ENCODE measurements at places on chromosomes 13 and 19. TPM values are rescaled to one million over a fixed set of nuclear protein-coding genes. Genes with fewer than 3 reads are reported as not detected.
A peak's percentile ranks its signal among the peaks of the same experiment; 100 is the strongest.

GRCh38 chr13:111659219-111659775, 338.9 kb downstream of the TEX29 start:
- no peaks in the 10 kb centered on the region for H3K4me1 ChIP-seq
- H3K4me3 ChIP-seq = no peak overlapping the region
- H3K27ac ChIP-seq = no peak overlapping the region
- DNase-seq = no peak
- H3K36me3 ChIP-seq = no peaks in the 10 kb centered on the region

DNA sequence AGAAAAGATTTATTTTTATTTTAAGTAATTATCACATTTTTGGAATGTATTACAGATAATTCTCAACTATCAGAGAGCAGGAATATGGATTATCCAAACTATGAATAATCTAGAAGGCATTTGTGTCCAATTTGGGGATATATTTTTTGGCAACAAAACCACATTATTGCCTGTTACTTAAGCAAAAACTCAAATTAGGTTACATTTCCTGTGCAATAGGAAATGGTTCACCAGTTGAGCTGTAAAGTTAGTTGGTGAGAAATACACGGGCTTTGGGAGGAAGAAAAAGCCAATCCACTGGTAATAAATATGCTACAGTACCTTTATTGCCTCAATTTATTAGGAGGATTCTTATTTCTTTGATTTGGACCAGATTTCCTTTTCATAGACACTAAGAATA, 1075.2 kb downstream of the PCDH9 start:
- H3K4me1 ChIP-seq = no peaks in the 10 kb centered on the region
- H3K4me3 ChIP-seq = no peak overlapping the region
- H3K27ac ChIP-seq = no peak overlapping the region
- no peaks in the 10 kb centered on the region for H3K36me3 ChIP-seq
- DNase-seq = no peak
- H3K27me3 ChIP-seq = no peaks in the 10 kb centered on the region

The SLC25A42 gene
- 18.3 TPM for total RNA-seq

DNA sequence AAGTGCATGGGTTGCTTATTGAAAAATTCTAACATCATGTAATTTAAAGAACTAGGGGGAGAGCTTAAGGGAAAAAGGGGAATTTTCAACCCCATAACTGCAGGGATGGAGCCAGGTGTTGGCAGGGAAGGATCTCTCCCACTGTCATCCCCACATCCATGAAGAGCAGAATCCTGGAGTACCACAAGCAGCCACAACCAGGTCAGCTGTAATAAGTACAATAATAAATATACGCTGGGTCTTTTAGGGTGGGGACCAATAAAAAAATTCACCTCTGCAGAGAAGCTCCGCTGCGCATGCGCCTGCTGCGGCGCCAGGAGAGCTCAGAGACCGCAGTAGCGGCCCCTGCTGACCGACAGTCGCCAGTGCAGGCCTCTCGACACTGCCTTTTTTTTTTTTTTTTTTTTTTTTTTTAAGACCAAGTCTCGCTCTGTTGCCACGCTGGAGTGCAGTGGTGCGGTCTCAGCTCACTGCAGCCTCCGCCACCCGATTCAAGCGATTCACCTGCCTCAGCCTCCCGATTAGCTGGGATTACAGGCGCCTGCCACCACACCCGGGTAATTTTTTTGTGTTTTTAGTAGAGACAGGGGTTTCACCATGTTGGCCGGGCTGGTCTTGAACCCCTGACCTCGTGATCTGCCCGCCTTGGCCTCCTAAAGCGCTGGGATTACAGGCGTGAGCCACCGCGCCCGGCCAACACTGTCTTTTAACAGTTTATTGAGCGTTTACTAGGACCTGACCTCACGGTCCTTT, 2.5 kb upstream of the EEF2 start:
- peak overlapping the region; percentile 37 for H3K27ac ChIP-seq
- peaks cover 35% of the 10 kb centered on the region for H3K4me1 ChIP-seq
- H3K36me3 ChIP-seq = peaks cover 19% of the 10 kb centered on the region
- H3K4me3 ChIP-seq = peak overlapping the region; percentile 95
- peak; percentile 74 for DNase-seq
- no peaks in the 10 kb centered on the region for H3K27me3 ChIP-seq

DNA sequence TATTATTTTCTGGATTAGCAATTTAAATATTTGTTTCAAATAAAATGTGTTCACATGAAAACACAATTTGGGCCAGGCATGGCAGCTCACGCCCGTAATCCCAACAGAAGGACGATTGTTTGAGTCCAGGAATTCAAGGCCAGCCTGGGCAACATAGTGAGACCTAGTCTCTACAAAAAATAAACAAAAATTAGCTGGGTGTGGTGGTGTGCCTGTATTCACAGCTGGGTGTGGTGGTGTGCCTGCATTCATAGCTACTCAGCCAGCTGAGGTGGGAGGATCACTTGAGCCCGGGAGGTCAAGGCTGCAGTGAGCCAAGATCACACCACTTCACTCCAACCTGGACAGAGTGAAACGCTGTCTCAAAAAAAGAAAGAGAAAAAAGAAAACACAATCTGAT, 46.4 kb downstream of the KPNA3 start:
- peak; percentile 85 for DNase-seq
- H3K27me3 ChIP-seq = no peaks in the 10 kb centered on the region
- H3K4me3 ChIP-seq = no peak overlapping the region
- H3K27ac ChIP-seq = peak overlapping the region; percentile 62
- H3K36me3 ChIP-seq = no peaks in the 10 kb centered on the region

GRCh38 chr13:106382534-106382933, 152.9 kb downstream of the EFNB2 start:
- no peak overlapping the region for H3K27ac ChIP-seq
- no peak for DNase-seq
- H3K4me3 ChIP-seq = no peak overlapping the region
- H3K4me1 ChIP-seq = no peaks in the 10 kb centered on the region
- H3K27me3 ChIP-seq = no peaks in the 10 kb centered on the region

DNA sequence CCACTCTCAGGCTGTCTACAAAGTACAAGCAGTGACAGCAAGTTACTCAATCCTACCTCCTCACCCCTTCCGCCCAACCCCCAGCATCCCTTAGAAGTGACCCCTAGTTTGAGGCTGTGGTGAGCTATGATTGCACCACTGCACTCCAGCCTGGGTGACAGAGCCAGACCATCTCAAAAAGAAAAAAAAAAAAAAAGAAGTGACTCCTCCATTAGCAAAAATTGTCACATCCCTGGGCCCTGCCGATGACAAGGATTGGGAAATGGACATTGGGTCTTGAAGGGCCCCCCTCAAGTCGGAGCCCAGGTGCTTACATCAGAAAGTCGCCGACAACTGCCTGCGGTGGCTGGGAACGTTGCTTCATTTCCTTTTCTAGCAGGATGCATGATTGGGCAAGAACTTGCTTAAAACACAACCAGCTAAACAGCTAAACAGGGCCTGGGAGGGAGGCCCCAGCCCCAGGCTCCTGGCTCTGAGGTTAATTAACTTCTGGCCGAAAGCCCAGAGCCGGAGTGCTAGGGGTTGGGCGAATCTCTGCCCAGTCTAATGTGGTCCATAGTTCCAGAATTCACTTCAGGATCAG, 15.3 kb downstream of the RAB3D start:
- peak; percentile 86 for DNase-seq
- H3K36me3 ChIP-seq = no peaks in the 10 kb centered on the region
- H3K27me3 ChIP-seq = no peaks in the 10 kb centered on the region
- peak overlapping the region; percentile 47 for H3K4me3 ChIP-seq

The TRPM4 gene
- total RNA-seq = 1.9 TPM

The SMIM17 gene
- total RNA-seq = 0.53 TPM

The PDE4C gene
- 1.4 TPM for total RNA-seq

The GPR108 gene
- 24.1 TPM for total RNA-seq

DNA sequence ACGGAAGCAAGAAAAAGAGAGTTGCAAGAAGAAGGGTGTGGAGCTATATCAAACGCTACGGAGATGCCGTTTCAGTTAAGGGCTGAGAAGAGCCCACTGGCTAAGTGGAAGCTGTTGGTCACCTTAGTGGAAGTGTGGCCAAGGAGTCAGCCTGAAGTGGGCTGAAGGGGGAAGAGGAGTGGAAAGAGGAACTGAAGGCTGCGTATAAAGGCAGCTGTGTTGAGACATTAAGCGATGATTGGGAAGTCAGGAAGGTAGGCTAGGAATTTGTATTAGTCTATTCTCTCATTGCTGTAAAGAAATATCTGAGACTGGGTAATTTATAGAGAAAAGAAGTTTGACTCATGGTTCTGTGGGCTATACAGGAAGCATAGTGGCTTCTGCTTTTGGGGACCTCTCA, 14.1 kb upstream of the FRY start:
- H3K27me3 ChIP-seq = no peaks in the 10 kb centered on the region
- no peak for DNase-seq
- H3K27ac ChIP-seq = no peak overlapping the region
- H3K4me1 ChIP-seq = peaks cover 20% of the 10 kb centered on the region
- no peaks in the 10 kb centered on the region for H3K36me3 ChIP-seq
- H3K4me3 ChIP-seq = no peak overlapping the region

The CYTH2 gene
- 9.6 TPM for total RNA-seq

The JAK3 gene
- total RNA-seq = 2.8 TPM

DNA sequence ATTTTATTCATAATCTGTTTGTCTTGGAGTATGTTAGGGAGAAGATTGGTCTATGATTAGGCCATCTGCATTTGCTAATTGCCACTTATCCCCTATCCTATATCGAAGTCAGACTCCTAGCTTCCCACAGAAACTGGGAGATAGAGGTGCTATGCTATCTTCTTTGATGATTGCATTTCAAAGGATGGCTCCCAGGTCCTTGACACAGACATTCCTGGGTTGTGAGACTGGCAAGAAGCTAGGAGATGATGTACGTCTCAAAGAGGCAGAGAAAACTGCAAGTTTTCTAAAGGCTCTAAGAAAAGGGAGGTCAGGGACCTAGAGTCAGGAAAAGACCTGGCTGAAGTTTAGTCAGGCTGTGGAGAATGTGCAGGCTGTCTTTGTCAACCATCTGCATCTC, 1251.9 kb downstream of the PCDH17 start:
- H3K4me1 ChIP-seq = no peaks in the 10 kb centered on the region
- no peaks in the 10 kb centered on the region for H3K27me3 ChIP-seq
- no peak overlapping the region for H3K27ac ChIP-seq
- DNase-seq = no peak
- H3K36me3 ChIP-seq = no peaks in the 10 kb centered on the region

DNA sequence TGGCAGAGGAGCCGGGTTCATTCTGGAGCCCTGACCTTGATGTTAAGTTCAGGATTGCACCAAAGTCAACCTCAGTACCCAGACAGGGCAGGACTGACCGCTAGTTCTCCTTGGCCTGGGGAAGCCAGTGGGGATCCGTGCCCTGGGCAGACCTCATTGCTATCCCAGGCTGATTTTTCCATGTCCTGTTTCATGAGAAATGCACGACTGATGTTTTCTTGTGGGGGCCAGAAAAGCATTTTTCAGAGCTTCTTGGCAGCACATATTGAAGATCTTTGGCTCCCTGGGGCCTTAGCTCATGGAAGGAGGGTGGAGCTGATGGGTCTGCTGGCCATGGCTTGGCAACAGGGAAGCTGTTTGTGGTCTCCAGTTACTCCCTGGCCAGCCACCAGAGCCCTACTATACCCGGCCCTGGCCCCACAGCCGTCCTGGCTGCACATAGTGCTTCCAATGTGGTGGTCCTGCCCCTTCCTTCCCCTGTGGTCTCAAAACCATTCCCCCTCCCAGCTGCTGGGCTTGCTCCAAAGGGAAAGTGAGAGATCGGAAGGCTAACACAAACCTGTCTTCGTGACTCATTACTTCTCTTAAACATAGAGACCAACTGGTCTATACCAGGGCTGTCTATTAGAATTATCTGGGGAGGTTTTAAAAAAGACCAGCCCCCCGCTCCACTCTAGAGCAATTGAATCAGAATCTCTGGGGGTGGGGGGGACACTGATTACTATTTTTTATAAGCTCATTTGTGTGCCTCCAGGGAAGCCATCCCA, 11.2 kb downstream of the IL17D start:
- H3K27ac ChIP-seq = no peak overlapping the region
- no peak overlapping the region for H3K4me3 ChIP-seq
- DNase-seq = no peak

Data from HepG2 (cell line).